Stimulated activated CD8-positive, alpha-beta memory T cell treated with anti-CD3 and anti-CD28 coated beads, Interleukin-15, amount 100 ng/mL, for 4 hours (primary cell): ENCODE measurements at places on chromosomes 16 and 17.

DNA sequence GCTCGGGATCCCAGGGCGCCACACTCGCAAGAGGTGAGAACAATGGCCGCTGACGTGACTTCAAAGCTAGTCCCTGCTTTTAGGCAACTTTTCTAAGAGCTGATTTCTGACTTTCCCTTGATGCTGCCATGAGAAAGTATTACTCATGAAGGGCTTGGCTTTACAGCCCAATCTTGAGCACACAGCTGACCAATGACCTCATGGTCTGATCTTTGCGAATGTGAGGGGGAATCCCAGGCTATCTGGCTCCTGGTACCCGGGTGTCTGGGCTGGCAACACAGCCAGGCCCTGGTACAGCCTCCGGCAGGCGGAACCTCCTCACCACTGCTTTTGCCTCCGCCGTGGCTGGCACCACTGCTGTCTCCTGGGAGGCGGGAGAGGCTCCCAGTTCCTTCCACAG lies 17.5 kb downstream of the NDUFAF8 start:
- no peak for DNase-seq

DNA sequence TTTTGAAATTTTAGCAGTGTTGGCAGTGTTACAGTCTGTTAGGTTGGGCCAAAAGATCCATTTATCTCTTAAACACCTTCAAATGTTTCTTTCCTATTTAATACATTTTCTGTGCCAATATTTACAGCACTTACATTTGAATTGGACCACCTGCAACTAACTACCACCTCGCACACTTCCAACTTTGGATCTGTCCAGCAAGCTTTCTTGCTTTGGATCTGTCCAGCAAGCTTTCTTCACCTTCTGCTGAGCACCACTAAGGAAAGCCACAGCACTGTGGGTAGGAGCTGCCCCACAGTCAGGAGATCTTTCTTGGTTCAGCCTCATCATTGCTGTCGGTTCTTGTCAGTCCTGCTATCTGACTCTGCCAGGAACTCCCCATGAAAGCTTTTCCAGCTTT lies 129.3 kb downstream of the PHKB start:
- no peak for DNase-seq

DNA sequence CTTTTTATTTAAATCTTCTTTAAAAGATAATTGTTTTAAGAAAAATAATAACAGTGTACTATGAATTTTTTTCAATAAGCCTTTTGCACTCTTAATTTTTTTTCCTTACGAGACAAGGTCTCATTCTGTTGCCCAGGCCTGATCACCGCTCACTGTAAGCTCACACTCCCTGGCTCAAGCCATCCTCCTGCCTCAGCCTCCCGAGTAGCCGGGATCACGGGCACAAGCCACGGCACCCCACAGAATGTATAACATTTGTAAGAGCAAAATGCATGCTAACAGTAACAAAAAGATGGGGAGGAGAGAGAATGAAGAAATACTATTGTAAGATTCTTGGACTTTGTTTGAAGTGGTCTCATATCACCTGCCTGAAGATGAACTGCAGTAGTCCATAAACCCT lies 126.9 kb upstream of the CHMP6 start:
- DNase-seq = no peak

- DNase-seq = no peak
Observed at GRCh38 chr17:59845595-59846393, 46.9 kb downstream of the TUBD1 start.

DNA sequence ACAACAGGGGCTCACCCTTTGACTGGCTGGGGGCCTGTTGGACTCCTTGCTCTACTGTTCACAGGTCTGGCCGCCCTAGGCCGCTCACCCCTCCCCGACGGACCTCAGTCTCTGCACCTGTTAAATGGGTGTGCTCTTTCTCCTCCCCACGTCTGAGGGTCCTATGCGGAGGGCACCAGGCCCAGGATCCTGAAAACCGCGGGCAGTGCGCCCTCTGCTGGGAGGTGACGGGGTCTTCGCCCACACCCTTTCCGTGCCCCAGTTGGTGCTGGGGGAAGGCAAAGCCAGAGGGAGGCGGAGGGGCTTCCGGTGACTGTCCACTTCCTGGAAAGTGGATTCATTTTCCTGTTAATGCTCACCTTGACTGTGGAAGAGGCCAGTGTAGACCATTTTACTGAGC lies 1010.9 kb downstream of the KCNJ18 start:
- no peak for DNase-seq

- DNase-seq = no peak
Observed at GRCh38 chr17:79087428-79088143, 13.0 kb downstream of the ENGASE start.

GRCh38 chr17:48126532-48126850 lies 18.9 kb downstream of the SNX11 start:
- DNase-seq = no peak

DNA sequence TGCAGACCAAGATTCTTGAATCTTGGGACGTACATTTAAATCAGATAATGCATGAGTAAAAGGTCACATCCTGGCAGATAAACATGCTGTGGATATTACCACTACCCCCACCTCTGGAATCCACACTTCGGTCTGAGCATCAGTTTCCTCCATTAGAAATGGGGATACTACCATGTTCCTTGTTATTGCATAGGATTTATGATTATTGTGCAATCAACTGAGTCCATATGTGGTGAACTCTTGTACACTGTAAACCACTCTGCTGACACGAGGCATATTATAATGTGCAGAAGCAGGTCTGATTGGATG lies 108.7 kb downstream of the VAT1L start:
- DNase-seq = no peak

DNA sequence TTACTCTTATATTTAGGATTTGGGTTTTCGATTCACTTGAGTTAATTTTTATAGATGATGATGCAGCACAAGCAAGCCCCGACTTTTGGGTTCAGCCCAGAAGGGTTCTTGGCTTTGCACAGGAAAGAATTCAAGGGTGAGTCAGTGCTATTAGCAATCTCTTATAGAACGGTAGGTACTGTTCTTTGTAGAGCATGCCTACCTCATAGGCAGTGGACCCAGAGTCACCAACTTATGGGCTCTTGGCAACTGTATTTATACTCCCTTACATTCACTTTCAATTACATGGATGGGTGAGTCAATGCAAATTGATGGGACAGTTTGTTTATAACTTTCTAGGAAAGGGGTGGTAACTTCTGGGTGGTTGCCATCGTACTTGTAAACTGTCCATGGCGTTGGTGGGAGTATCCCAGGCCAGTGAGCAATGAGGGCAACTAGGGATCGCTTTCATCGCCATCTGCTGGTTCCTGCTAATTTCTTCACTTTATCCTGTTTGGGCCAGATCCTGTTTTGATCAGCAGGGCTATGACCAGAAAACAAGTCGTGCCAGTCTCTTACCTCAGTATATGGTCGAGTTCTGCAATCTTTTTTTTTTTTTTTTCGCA lies 362.6 kb downstream of the CNTNAP4 start:
- DNase-seq = no peak

- DNase-seq = no peak
Observed at GRCh38 chr17:2040942-2041560, 771 bp upstream of the OVCA2 start.
